ENCODE measurements at places on chromosomes 1 and 21.

DNA sequence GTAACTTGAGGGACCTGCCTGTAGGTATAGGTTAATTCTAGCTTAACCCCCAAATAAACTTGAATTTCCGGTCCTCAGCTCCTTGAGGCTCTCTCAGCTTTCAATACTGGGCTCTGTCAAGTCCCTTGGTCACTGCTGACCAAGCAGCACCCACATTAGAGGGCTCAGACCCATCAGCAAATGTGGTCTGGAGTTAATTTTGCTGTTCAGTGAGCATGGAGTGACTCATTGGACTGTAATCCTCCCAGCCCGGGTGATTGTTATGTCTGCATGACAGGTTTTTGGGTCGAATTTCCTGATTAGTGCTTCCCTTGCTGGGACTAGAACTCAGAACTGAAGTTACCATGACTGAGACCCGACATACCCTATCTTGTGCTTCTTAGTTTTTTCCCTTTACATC is 130.6 kb downstream of the URB2 start:
- peaks cover 9% of the 10 kb centered on the region for H3K4me1 ChIP-seq
- DNase-seq: no peak
- no peak overlapping the region for H3K27ac ChIP-seq
- H3K36me3 ChIP-seq: no peaks in the 10 kb centered on the region

GRCh38 chr1:115006191-115006590 is 23.4 kb upstream of the TSHB start:
- no peaks in the 10 kb centered on the region for H3K36me3 ChIP-seq
- no peaks in the 10 kb centered on the region for H3K27me3 ChIP-seq
- H3K4me1 ChIP-seq: no peaks in the 10 kb centered on the region
- no peak overlapping the region for H3K4me3 ChIP-seq
- no peak overlapping the region for H3K27ac ChIP-seq

- no peak overlapping the region for H3K4me3 ChIP-seq
- no peaks in the 10 kb centered on the region for H3K36me3 ChIP-seq
- H3K27ac ChIP-seq: no peak overlapping the region
- H3K4me1 ChIP-seq: no peaks in the 10 kb centered on the region
- no peak for DNase-seq
These were observed 108.0 kb downstream of the PBX1 start for GRCh38 chr1:164667001-164667400.

DNA sequence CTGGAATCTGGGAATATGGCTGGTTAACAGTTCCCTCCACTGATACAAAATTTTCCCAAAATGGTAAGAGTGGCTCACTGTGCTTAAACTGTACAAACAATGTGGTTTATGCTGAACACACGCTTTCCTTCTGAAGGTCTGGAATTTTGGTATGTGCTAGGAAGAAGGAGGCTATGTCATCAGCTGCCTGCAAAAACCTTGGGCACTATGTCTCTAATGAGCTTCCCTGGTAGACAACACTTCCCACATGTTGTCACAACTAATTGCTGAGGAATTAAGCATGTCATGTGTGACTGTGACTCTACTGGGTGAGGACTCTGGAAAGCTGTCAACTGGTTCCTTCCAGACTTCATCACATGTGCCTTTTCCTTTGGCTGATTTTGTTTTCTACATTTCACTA is 29.2 kb downstream of the IPP start:
- H3K4me3 ChIP-seq: no peak overlapping the region
- H3K27me3 ChIP-seq: no peaks in the 10 kb centered on the region
- H3K27ac ChIP-seq: no peak overlapping the region
- H3K4me1 ChIP-seq: no peaks in the 10 kb centered on the region

DNA sequence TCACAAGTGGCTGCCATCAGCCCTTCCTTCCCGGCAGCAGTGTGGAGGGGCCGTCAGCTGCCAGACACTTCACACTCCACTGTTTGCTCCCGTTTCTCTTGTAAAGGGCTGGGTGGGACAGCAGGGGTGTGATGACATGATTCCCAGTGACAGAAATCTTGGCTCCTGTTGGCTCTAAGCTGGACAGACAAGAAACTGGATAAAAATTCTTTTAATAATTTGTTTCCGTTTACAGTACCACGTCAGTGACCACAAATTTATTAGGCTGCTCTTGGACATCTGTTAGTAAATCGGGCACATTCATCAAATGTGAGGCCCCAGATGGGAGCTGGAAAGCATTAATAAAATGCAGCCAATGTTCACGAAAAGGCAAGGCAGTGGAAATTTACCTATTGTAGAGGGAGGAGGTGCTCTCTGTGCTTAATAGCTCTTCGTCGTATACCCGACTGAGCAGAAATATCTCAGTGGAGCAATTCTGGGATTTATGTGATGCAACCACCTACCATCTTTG is 353.7 kb upstream of the GREM2 start:
- no peak for DNase-seq
- no peak overlapping the region for H3K27ac ChIP-seq
- H3K4me3 ChIP-seq: no peak overlapping the region
- no peaks in the 10 kb centered on the region for H3K27me3 ChIP-seq
- H3K36me3 ChIP-seq: no peaks in the 10 kb centered on the region

GRCh38 chr1:221203224-221204054 is 324.2 kb downstream of the HLX start:
- DNase-seq: no peak
- no peaks in the 10 kb centered on the region for H3K36me3 ChIP-seq
- no peaks in the 10 kb centered on the region for H3K27me3 ChIP-seq
- H3K4me3 ChIP-seq: no peak overlapping the region
- H3K27ac ChIP-seq: no peak overlapping the region
- H3K4me1 ChIP-seq: no peaks in the 10 kb centered on the region
